Activated T-cell treated with anti-CD3 and anti-CD28 coated beads for 1 hour (primary cell): ENCODE measurements at places on chromosomes 3 and 15.

DNA sequence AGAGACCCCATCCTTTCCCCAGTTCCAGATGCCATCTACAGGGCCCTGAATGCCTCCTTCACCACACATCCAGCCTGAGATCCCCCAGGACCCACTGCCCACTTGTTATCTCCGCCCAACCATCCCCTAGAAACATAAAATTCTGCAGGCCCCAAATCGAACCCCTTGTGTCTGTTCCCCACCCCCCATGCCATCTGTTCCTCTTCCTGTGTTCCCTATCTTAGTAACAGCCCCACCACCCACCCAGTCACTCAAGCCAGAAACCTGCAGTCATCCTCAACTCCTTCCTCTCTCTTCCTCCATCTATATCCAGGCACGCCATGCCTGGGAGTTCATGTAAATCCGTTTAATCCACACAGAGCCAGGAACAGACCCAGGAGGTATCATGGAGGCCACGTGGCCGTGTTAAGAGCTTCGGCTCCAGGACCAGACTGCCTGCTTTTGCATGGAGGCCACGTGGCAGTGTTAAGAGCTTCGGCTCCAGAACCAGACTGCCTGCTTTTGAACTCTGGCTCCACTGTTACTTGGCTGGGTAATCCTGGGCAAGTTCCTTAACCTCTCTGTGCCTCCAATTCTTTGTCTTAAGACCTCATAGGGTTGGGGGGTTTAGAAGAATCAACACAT lies 4.8 kb downstream of the CSRNP1 start:
- no peak for DNase-seq

DNA sequence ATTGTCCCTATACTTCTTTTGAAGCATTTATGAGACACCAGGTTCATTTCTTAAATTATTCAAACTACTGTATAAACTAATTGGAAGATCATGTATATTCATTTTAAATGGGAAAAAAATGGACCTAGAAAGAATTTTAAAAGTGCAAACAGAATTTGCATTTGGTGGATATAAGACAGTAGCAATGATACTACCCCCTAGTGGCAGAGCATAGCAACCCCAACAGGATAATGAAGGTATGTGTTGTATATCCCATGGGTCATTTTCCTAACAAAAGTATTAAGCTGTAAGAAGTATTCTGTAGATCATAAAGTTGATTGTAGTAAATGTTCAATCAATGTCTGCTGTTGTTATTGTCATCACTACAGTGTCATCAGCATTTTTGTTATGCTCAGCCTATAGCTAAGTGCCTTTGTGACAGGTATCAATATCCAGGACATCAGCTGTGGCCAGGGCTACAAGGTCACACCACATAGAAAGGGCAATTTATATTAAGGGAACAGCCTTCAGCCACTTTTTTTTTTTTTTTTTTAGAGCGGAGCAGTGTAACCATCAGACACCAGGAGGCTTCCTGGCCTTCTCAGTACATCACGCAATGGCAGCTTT lies 175.8 kb downstream of the FOXB1 start:
- DNase-seq: no peak

DNA sequence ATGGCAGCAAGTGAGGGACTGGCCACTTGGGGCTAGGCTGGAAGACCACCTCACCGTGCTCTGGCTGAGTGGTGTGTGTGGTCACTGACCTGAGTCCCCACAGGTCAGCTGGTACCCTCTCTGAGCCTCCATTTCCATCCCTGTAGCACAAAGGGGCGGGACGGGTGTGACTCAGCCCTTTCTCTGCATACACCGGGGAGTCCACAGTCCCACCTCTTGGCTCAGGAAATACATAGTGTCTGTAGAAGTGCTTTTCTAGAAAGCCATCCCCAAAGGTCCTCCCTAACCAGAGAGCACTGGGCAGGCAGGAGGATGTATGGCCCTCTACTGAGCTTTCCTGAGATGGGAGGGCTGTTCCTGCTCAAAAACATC lies 27.2 kb downstream of the WNT7A start:
- DNase-seq: no peak

DNA sequence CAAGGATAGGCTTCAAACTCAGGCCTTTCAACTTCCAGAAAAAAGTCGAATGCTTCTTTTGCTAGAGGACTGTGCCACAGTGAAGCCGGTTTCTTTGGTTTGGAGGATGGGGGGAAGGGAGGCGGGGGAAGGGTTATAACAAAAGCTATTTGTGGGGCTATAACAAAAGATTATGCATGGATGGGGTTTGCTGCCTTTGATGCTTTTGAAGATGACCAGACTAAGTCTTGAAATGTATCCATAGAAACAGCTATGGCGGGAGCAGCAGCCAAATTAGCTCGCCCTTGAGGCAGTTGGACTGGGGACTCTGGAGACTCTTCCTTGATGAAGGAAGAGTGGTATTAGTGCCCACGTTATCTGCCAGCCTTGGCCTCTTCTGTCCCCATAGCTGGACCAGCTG lies 47.5 kb downstream of the SRGAP3 start:
- DNase-seq: no peak

DNA sequence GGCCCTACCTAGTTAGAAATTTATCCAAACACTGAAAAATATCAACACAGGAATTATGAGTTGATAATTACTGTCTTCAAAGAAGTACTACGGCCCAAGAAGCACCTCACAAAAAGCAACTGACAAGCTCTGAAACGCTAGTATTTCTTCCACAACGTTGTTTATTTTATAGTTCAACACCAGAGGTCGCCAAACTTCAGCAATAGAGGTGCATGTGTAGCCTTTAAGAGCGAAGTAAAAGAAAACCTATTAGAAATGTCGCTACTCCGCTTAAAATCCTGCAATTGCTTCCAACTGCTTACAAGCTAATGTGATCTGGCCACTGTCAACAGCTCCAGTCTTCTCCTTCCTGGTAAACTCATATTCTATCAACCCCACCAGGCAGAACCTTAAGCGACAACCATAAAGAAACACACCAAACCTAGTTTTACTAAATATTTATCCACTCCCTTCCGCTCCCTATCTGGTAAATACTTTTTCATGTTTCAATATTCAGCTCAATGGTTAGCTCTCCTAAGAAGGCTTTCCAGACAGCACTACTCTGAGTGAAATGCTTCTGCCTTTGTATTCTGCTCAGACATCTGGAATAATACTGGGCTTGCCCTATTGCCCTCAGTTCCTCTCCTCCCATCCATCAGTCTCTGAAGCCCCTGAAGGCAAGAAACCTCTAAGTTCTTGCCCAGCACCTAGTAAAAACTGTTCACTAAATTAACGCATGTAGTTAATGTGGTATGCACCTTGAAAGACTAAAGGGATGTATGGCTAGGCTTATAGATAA lies 110.2 kb downstream of the NR1I2 start:
- DNase-seq: peak; percentile 19

DNA sequence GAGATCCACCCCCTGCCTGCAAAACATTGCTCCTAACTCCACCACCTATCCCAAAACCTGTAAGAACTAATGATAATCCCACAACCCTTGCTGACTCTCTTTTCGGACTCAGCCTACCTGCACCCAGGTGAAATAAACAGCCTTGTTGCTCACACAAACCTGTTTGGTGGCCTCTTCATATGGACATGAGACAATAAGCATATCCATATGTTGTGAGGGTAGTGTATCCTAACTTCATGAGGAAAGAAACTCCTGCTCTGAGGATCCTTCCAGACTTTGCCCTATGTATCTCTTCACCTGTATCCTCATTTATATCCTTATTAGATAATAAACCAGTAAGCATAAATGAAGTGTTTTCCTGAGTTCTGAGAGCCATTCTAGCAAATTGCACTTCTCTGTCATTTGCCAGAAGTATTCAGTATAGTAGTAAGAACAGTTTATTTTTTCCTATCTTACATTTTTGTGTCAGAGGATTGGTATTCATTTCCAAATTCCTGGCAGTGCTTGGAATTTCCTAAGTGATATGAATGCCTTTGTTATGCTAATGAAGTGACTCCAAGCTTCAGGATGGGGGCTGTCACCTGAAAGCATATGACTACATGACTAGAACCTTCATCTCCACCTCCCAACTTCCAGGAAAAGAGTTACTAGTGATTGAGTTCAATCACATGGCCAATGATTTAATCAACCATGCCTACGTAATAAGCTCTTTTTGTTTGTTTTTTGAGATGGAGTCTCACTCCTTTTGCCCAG lies 30.2 kb downstream of the TTBK2 start:
- DNase-seq: no peak

DNA sequence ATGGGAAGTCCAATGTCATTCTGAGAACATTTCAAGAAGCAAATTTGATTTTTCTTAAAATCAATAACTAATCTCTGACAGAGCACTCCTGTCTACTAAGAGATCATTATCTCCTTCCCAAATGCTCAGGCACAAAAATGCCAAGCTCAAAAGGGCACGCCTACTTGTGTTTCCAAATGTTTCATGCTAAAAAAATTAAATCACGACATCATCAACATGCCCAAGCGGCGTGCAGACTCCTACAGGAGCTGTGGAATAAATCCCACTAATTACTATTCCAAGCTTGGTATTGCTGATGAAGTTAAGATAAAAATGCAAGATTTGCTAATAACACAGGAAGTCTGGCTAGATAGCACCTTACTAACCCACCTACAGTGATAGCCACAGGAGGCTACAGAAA lies 140.8 kb downstream of the OSBPL10 start:
- no peak for DNase-seq

DNA sequence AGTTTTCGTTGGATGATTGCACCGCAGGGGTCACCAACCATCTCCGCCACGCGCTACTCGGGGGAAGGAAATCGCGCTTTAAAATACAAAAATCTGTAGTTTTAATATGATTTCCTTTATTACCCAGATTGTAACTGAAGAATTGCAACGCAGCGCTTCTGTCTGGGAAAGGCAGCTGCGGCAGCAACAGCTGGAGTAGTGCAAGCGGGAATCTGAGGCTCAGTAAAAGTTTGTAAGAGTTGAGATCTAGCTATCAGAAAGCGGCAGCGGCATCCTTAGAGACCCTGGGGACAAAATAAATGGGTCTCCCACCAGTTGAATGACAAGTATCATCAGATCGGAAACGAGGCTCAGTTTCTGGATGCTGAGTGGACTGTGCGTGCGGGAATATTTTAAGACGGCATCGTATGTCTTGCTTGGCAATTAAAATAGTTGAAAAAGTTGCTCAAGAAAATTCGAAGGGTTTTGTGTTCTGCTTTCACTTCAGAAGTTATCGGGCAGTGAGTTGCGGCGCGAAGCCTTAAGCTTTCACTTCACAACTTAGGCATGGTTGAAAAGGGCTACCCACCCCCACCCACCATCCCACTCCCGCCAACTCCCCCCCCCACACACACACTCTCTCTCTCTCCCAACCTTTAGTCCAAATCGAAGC lies 2.7 kb downstream of the MECOM start:
- DNase-seq: no peak

DNA sequence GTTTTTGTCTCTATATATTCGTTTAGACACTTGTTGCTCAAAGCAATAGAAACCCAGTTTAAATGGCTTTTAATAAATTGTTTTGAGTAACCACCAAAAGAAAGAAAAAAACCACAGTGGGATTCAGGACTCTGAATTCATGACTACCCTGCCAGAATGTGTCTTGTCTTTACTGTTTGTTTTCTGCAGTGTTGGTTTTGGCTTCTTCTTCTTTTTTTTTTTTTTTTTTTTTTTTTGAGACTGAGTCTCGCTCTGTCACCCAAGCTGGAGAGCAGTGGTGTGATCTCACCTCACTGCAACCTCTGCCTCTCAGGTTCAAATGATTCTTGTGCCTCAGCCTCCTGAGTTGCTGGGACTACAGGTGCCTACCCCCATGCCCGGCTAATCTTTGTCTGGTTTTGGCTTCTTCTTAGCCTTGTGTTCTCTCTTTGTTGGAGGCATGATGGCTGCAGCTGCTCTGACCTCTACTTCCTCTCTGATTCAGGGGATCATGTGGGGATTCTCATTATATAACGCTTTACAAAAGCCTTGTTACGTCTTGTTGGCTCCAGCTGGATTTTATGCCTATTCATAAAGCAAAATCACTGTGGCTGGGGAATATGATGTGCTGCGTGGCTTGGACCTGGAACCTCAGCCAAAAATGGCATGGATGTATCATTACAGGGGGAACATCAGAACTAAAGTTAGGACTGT lies 54.0 kb downstream of the PLS1 start:
- no peak for DNase-seq

DNA sequence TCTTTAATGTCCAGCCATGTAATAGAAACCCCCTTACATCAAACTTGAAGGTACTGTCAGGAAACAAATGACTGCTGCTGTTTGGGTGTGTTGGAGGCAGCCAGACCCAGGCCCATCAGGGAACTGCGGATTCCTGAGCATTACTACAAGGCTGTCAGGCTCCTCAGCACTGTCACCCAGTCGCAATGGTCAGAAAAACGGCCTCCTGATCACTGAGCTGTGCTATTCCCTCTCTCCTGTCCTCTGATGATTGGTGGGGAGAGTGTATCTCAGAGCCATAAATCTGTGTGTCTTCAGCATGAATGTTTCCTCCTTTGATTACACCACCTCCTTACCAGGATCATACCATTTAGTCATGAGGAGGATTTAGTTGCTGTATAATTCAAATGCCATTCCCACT lies 135.2 kb upstream of the GADL1 start:
- DNase-seq: no peak

- no peak for DNase-seq
These were observed 176.3 kb downstream of the RAB11A start for GRCh38 chr15:66045542-66045941.

GRCh38 chr3:33394403-33395054 lies 45.7 kb downstream of the UBP1 start:
- DNase-seq: no peak

- DNase-seq: no peak
These were observed 62.9 kb downstream of the FBN1 start for GRCh38 chr15:48582452-48583247.

GRCh38 chr15:31605467-31605931 lies 278.9 kb downstream of the KLF13 start:
- DNase-seq: no peak

GRCh38 chr3:47000198-47000815 lies 20.8 kb downstream of the NBEAL2 start:
- DNase-seq: no peak

DNA sequence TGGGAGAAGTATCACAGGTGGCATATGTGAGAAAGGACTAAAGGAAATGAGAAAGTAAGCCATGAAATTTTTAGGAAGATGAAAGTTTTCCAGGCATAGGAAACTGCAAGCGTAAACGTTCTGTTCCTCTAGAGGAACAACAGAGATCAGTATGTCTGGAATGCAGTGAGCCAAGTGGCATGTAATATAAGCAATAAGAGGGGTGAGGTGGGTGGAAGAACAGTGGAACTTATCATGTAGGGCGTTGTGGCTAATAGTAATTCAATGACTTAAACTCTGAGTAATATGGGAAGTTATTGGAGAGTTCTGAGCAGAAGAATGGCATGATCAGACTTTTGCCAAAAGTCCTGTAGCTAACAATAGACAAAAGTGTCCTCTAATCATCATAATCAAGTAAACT lies 902.9 kb downstream of the EPHA3 start:
- no peak for DNase-seq

DNA sequence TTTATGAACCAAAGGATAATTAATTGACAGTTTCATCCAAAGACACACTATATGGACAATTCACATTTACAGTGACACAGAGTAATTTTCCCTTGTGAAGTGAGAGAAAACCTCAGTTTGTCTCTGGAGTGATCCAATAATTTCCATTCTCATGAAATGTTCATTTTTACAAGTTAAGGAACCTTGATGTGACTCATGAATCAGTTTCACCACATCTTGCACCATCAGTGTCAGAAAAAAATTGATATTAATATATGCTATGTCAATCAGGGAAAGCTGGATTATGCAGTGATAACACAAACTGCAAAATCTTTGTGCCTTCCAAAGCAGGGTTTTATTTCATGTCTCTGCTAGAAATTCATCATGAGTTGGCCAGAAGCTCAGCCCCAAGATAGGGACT lies 348.1 kb downstream of the ARPP21 start:
- no peak for DNase-seq
